ENCODE measurements at places on chromosomes 5 and 9. TPM values are rescaled to one million over a fixed set of nuclear protein-coding genes. Genes with fewer than 3 reads are reported as not detected.

The ADAMTS16 gene
- total RNA-seq: 0.33 TPM

The C5orf58 gene
- not detected for total RNA-seq

The EQTN gene
- 0.73 TPM for total RNA-seq

The FAM221B gene
- total RNA-seq: not detected

The TMEM171 gene
- total RNA-seq: not detected

- H3K4me1 ChIP-seq: no peaks in the 10 kb centered on the region
- H3K36me3 ChIP-seq: no peaks in the 10 kb centered on the region
- DNase-seq: no peak
These were observed 49.6 kb upstream of the PTGER4 start for GRCh38 chr5:40630126-40630525.

DNA sequence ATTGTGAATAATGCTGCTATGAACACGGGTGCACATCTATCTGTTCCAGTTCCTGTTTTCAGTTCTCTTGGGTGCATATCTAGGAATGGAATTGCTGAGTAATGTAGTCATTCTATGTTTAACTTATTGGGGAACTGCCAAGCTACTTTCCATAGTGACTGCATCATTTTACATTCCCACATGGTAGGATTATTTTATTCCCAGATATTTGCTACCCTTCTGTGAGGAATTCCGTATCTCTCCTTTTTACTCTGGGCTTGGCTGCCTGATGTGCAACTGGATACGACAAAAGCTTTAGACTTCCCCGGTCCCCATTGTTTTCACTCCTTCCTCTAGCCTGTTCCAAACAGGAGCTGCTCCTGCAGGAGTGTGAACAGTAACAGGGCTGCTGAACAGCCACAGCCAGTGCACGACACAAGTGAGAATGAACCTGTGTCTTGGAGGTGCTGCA lies 7.2 kb downstream of the TAS2R1 start:
- no peak overlapping the region for H3K27ac ChIP-seq
- DNase-seq: no peak
- H3K4me1 ChIP-seq: no peaks in the 10 kb centered on the region
- no peaks in the 10 kb centered on the region for H3K36me3 ChIP-seq

DNA sequence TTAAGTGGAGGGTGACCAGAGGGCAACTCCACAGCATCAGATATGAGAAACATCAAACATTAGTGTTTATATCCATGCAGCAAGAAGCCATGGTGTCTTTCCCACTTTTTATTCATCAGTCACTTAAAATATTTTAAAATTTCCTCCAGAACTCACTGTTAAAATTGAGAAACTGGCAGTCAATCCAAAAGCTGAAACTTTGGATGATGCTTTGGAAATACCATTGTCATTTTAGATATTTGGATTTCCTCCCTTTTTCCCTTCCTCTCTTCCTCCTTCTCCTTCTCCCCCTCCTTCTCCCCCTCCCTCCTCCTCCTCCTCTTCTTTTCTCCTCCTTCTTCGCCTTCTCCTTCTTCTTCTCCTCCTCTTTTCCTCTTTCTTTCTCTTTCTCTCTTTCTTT lies 33.1 kb upstream of the NTRK2 start:
- no peak overlapping the region for H3K27ac ChIP-seq
- no peak for DNase-seq
- H3K4me3 ChIP-seq: no peak overlapping the region
- no peaks in the 10 kb centered on the region for H3K27me3 ChIP-seq
